ENCODE measurements at places on chromosomes 5 and 9. TPM values are rescaled to one million over a fixed set of nuclear protein-coding genes. Genes with fewer than 3 reads are reported as not detected.

Gene OMD
- total RNA-seq, result not detected

GRCh38 chr5:167281925-167282324, 1009.5 kb upstream of the WWC1 start:
- DNase-seq, result no peak

- peak; percentile 86 for DNase-seq
These were observed 114.2 kb downstream of the LHFPL2 start for GRCh38 chr5:78534148-78534904.

GRCh38 chr5:91477408-91477807, 94.3 kb upstream of the ARRDC3 start:
- DNase-seq, result no peak

- no peak for DNase-seq
These were observed 34.8 kb upstream of the CARTPT start for GRCh38 chr5:71684309-71684708.

GRCh38 chr9:108672475-108673190, 183.2 kb downstream of the ACTL7B start:
- peak; percentile 22 for DNase-seq

- DNase-seq, result peak; percentile 73
These were observed 40.3 kb upstream of the LRRC70 start for GRCh38 chr5:62538017-62538942.

- DNase-seq, result no peak
These were observed 712.1 kb upstream of the MEF2C start for GRCh38 chr5:89595056-89595455.

Measured in HT1080 (cell line).